ENCODE measurements at places on chromosomes 3 and 15.

DNA sequence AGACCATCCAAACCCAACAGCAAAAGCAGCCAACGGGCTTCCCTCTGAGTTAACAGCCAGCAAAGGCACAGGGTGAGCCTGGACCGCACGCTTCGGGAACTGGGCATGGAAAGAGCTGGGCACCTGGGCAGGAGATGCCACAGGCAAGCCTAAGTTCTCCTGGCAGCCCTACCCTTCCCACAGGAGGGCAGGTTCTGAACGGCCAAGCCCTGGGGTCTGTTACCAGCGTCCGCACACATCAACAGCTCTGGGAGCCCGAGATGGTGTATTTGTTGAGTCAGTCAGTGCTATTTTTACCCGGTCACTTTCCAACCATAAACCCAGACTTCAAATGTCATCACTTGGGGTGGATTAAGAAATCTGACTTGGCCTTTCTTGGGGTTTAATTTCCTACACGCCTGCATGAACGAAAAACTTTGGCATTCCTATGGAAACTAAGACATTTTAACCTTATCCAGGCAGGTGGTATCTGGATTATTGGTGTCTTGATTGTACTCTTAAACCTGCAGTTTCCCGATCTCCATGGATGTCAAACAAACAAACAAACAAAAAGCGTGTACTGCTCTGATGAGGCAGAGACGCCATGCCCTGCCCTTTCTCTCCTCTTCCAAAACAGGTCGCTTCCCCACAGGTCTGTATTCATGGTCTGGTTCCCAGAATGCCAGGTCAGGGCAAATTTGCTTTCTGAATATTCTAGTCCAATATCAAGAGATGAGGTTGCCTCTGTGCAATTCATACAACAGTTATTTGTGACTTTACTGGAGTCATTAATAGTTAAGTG, 99.7 kb downstream of the XXYLT1 start:
- DNase-seq, result no peak

DNA sequence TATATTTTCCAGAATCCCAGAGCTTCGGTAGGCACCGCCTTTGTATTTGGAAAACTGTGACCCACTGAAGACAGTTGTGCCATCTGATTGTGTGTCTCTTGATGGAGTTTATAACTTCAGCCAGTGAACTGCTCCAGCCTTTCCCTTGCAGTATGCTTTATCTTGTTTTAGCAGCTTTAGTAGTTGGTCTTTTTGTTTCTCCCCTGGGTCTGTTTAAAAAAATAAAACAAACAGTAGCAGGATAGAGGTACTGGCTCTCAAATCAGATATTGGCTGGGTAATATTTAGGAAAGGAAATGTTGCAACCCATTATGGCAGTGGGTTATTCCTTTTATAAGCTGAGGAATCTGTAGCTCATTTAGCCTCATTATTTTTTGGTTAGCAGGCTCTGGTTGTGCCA, 151.5 kb upstream of the BFSP2 start:
- DNase-seq, result no peak

DNA sequence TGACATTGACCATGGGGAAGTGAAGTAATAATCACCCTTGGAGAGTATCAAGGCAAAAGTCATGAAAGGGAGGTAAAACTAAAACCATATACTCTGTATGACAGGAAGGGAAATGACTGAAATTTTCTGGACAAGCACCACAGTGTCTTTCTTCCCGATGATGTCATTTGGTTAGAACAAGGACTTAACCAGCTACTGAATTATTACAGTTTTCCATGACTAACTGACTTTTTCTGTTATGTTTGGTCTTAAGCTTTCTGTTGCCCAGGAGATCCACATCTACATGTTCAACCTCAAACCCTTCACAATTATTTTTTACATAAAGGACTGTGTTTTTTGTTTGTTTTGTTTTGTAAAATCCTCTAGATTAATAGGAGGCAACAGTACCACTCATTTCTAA, 191.9 kb upstream of the IL12A start:
- no peak for DNase-seq

DNA sequence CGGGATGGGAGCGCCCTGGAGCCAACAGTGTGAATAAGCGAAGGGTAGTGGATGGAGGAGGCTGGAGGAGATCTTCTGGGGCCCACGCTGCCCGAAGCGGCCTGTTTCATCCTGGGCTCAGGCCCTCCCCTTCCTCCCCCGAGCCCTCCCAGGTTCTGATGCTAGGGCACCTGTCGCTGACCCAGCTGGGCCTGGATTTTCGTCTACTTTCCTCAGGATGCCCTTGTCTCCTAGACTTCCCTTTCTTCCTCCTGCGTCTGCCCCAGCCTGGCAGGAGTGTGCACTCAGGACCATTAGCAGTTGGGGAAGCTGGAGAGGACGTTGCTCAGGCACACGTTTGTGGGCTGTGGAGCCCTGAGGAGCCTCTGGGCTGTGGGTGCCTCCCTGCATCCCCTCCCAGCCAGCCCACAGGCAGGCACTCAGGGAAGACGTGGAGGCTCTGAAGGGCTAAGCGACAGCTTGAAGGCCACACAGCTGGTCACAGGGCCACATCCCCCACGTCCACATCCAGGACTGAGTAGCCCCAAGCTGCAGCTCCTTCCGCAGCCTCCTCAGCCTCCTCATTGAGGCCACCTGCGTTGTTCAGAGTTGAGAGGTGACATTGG, 23.9 kb upstream of the PIGZ start:
- DNase-seq, result no peak

DNA sequence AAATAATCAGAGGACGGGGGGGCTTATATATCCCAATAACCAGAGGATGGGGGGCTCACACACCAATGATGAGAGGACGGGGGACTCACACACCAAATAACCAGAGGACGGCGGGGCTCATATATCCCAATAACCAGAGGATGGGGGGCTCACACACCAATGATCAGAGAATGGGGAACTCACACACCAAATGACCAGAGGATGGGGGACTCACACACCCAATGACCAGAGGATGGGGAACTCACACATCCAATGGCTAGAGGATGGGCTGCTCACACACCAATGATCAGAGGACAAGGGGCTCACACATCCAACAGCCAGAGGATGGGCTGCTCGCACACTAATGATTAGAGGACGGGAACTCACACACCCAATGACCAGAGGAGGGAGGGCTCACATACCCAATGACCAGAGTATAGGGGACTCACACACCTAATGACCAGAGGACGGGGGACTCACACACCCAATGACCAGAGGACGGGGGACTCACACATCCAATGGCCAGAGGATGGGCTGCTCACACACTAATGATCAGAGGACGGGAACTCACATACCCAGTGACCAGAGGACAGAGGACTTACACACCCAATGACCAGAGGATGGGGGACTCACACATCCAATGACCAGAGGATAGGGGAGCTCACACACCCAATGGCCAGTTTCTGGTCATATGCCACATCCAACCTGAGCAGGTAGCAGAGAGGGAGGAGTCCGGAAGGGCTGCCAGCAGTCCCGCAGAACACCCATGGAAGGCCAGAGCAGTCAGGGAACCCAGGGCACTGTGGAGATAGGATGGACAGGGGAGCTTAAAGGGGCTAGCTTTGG, 10.6 kb downstream of the RAB6B start:
- DNase-seq, result no peak

- no peak for DNase-seq
Observed at GRCh38 chr3:57227930-57228751, 612 bp downstream of the APPL1 start.
